Right renal cortex interstitium (tissue), 3 donors: ENCODE measurements at places on chromosomes 12 and 14. TPM values are rescaled to one million over a fixed set of nuclear protein-coding genes. Genes with fewer than 3 reads are reported as not detected.
A peak's percentile ranks its signal among the peaks of the same experiment; 100 is the strongest.

DNA sequence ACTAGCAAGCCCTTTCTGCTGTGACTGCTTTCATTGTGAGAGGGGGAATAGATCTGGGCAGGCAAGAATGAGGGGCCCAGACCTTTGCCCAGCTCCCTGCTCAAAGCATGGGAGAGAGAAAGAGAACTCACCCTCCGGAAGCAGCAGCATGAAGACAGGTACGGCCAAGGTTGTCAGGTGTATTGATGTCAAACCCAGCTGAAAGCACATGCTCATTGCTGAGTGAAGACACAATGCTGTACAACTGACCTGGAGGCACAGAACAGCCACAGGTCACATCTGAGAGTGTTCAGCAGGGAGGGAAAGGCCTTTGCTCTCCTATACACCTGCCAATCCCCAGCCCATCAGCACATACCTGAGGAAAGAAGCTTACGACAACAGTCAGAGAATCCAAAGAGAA, 5.5 kb downstream of the ANKRD52 start:
- no peak for DNase-seq

CISTR gene
- polyA plus RNA-seq, result 0.23 TPM

- DNase-seq, result no peak
Observed at GRCh38 chr14:75579882-75580281, 1.5 kb downstream of the FLVCR2 start.

- DNase-seq, result no peak
Observed at GRCh38 chr12:5923043-5923605, 21.9 kb downstream of the ANO2 start.

KLRK1 gene
- polyA plus RNA-seq, result 0.23 TPM

ZNF891 gene
- 2.9 TPM for polyA plus RNA-seq

DNA sequence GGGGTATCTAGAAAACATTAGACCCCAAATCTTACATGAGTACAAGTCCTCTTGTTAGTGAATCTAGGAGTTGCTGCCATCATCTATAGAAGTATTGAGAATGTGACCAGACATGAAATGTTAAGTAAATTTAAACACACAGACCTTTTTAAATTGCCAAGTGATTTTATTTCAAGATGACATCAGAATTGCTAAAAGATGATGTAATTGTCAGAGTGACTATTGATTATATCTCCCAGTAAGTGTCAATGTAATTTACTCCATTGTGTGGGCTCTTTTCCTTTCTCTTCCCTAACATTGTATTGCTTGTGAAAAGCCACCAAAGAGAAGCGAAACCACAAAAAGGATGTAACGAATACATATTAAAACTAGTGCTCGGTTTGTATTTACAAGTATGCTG, 16.8 kb downstream of the ADAM21 start:
- DNase-seq, result no peak

LTBP2 gene
- polyA plus RNA-seq, result 2.4 TPM

- DNase-seq, result peak; percentile 36
Observed at GRCh38 chr12:46266869-46267574, 1.8 kb downstream of the SLC38A1 start.

PIANP gene
- 9.0 TPM for polyA plus RNA-seq

- DNase-seq, result no peak
Observed at GRCh38 chr12:71641390-71641789, 22.3 kb downstream of the ZFC3H1 start.

DNA sequence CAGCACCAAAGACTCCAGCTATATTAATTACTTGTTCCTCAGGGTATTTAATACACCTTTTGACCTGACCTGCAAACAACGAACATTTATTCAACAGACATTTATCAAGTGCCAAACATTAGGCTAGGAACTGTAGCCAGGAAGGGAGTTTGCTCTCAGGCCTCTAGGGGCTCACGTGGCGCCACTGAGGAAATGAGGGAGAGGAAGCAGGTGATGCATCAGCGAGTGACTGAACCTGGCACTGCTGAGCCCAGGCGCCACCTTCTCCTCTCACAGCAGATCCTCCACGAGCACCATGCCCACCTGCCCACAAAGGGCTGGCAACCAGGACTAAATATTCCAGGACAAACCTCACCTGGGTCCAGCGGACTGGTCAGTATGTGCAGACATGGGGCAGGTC, 50.2 kb downstream of the SETD3 start:
- no peak for DNase-seq

GRCh38 chr14:98593361-98593761, 678.6 kb downstream of the BCL11B start:
- no peak for DNase-seq

DNA sequence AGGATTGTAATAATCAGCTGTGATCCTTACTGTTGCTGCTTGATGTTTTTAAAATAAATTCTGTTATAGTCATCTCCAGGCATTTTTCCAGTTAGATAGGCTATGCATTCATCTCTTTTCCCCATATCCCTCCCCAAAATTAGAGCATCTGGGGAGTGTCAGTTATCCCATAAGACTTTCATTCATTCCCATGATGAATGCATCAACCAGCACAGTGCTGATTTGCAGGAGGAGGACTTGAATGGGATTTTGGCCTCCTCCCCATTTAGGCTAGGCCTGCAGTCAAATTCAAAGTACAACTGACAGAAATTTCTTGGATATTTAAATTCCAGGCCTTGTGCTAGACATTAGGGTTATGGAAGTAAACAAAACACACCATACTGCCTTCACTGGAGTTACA, 99.8 kb downstream of the AEBP2 start:
- no peak for DNase-seq

GRCh38 chr12:55681142-55682077, 26.3 kb downstream of the ITGA7 start:
- DNase-seq, result peak; percentile 65

KCNJ8 gene
- polyA plus RNA-seq, result 22.3 TPM
